Kidney (tissue), 22 donors: ENCODE measurements at places on chromosomes 1 and 21.

DNA sequence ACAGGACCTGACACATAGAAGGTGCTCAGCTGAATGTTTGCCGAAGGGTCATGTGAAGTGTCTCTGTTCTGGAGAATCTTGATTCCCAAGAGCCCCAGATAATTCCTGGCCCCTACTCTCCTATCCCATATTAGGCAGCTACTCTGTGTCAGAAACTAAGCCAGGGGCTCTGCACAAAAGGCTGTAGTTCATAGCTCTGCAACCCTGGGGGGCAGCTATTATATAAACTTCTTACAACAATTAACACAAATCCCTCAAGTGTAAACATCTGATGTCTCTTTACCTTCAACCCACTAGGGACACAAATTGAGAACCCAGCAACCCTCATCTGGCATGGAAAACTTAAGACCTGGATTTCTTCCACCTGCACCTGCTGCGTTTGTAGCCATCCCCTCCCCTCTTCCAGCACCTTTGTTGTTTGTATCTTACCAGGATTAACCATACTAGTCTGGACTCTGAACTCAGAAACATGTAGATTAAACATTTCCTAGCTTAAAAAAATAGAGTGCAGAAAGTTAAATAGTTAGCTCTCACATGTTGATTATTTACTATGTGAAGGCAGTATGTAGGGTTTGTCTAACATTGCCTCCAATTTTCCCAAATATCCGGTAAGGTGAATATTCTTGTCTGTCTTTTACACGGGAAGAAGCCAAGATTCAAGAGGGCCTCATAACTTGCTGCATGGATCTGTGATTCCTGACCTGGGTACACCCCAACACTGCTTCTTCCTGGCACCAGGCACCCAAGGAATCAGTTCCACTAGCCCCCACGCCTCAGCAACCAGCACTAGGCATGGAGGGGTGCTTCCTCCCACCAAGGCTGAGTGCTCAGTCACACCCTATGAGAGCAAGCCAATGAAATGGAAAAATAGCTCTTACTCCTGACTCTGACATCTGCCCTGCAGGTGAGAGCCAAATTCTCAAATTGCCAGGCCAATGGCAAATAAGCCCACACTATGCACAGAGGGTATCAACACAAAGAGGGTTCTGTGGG lies 220.7 kb upstream of the HOOK1 start:
- peak; percentile 64 for DNase-seq

DNA sequence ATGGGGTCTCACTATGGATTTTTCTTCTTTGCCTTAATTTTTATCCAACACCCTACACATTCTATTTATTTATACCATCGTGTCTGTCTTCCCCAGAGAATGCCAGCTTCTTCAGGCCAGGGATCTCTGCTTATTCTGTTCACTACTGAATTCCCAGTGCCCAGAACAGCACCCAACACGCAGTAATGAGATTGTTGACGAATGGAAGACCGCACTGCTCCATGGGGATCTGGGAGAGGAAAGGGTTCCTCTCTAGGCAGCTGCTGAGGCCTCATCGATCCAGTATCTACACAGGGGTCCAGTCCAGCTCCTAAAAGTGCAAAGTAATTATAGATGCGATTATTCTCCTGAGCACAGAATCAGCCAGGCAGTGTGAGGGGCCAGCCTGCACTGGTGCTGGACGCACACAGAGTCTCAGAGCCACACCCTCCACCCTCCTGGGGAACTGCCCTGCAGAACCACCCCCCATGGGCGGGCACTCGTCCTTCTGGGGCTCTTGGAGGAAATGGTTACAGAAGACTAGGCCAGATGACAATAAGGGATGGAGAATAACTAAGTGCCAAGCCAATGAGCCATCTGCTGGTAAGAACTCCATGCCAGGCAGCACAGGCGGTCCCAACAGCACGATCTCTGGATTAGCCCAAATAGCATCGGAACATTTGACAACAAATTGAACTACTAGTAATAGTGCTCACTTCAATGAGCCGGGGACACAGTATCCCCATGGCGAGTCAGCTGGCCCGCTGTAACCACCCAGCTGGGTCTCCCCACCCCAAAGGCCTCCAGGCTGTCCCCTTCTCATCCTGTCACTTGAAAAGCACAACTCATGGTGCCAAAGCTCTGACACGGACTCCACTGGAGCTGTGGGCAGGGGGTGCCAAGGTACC lies 1.7 kb upstream of the PDE9A start:
- peak; percentile 60 for DNase-seq

DNA sequence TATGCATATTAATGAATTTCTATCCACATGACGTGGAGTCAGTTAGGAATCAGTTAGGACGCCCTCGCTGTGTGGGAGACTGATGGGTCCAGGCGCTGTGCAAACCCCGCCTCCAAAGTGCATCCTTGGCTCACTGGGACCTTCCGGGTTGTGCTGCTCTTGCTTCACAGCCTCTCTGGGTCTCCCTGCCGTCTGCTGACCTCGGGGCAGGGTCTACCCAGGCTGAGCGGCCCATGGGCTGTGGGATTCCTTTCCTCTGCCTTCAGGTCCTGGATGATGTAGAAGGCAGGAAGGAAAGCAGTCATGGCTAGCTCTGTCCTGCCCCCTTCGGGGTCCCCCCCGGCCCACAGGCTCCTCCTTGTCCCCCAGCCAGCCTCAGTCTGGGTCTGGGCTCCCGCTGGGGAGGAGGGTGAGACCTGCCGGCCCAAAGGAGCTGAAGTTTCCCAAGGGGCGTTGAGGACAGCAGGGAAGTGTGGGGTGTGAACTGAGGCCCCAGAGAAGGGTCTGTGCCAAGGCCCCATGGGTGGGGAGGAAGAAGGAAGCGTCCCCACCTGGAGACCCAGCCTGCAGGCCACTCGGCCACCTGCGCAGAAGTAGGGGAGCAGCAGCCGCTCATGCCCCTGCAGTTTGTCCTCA lies 24.6 kb upstream of the CDK11A start:
- DNase-seq: no peak

- no peak for DNase-seq
These were observed 86.2 kb downstream of the UBR4 start for GRCh38 chr1:19123837-19124236.

DNA sequence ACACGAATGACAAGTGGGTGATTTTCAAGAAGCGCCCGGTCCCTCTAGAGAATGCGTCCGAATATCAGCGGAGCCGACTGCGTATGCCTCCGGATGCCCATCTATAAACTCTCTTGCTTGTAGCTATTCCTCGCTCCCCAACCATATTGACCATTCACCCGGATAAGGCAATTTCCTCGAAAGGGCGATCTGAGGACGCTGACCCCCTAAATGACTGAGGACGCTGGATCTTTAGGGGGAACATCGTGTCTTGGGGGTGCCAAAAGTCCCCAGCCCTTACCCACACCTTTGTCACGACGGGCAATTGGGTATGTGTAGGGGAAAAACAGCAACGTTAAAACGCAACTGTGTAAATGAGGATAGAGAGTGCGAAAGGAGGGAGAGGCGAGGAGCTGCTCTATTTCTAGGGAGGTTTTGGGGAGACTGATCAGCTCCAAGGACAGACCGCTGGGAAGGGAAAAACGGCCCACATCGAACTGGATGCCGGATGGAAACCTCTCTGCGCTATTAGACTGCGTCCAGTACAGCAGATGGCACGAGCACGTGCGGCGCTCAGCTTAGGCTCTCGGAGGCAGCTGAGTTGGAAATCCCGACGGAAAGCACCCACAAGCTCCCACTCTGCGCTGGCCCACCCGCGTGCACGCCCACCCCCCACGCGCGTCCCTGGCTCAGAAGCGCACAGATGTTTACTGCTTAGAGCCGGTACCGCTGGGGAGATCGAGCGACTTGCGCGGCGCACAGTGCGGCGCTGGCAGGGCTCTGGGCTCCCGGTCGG lies 2.9 kb upstream of the PRRX1 start:
- no peak for DNase-seq
